Choroid plexus epithelial cell (primary cell): ENCODE measurements at places on chromosomes 13 and 19.

DNA sequence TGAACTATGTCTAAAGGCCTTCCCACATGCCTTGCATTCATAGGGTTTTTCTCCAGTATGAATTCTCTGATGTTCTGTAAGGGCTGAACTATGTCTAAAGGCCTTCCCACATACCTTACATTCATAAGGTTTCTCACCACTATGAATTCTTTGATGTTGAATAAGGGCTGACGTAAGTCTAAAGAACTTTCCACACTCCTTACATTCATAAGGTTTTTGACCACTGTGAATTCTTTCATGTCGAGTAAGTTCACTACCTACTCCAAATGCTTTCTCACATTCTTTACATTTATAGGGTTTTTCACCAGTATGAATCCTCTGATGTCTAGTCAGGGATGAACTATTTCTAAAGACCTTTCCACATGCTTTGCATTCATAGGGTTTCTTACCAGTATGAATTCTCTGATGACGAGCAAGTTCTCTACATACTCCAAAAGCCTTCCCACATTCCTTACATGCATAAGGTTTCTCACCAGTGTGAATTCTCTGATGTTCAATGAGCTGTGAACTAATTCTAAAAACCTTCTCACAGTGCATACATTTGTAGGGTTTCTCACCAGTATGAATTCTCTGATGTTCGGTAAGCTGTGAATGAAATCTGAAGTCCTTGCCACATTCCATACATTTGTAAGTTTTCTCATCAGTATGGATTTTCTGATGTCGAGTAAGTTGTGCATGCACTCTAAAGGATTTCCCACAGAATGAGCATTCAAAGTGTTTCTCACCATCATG lies 19.1 kb upstream of the ZNF260 start:
- peak; percentile 21 for DNase-seq

GRCh38 chr13:74217811-74218210 lies 83.6 kb upstream of the KLF12 start:
- peak; percentile 81 for DNase-seq

GRCh38 chr13:77047649-77048343 lies 20.8 kb upstream of the FBXL3 start:
- no peak for DNase-seq

DNA sequence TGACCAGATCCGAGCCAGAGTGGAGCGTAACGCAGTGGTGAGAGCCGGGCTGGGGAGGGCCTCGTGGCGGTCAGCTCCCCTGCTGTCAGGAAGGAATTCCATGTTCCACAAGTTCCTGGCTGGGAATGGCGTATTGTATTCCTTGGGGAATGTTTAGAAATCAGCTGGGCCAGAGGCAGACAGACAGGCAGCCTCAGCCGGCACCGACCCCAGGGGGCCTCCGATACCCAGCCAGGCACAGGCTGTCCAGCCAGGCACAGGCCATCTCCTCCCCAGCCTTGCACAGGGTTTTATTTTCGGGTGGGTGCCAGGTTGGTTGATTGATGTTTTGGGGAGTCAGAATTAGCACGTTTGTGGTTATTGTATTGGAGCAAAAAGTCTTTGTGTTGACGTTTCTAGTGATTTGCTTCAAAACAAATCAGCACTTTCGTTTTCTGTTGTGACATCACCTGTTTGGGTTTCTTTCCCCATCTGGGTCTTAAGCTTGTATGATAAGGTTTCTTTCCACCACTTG lies 126.6 kb upstream of the MCF2L start:
- peak; percentile 74 for DNase-seq
